ENCODE measurements at places on chromosomes 5 and 9. TPM values are rescaled to one million over a fixed set of nuclear protein-coding genes. Genes with fewer than 3 reads are reported as not detected.

PCDHB6 gene
- not detected for total RNA-seq

PLPP6 gene
- total RNA-seq = 6.5 TPM

PGM5 gene
- not detected for total RNA-seq

TXNDC8 gene
- not detected for total RNA-seq

PTGR1 gene
- 57.2 TPM for total RNA-seq

PCDHA7 gene
- 0.64 TPM for total RNA-seq

ELL2 gene
- total RNA-seq = 132 TPM

NDUFB6 gene
- 14.3 TPM for total RNA-seq

FOXD4L3 gene
- total RNA-seq = 0.21 TPM

KCNN2 gene
- total RNA-seq = under 0.01 TPM

B4GALT1 gene
- total RNA-seq = 38.6 TPM

DPYSL3 gene
- 4.6 TPM for total RNA-seq

C5orf58 gene
- not detected for total RNA-seq

NXNL2 gene
- under 0.01 TPM for total RNA-seq

DDX4 gene
- under 0.01 TPM for total RNA-seq

LCN2 gene
- total RNA-seq = 49.6 TPM

SPINK6 gene
- not detected for total RNA-seq

SOX30 gene
- total RNA-seq = not detected

SV2C gene
- under 0.01 TPM for total RNA-seq

IFNB1 gene
- total RNA-seq = under 0.01 TPM

CDHR2 gene
- under 0.01 TPM for total RNA-seq

PCDHB5 gene
- 0.34 TPM for total RNA-seq

C5orf34 gene
- 1.3 TPM for total RNA-seq

WWC1 gene
- total RNA-seq = 27.7 TPM

PTCD2 gene
- total RNA-seq = 10.8 TPM

MYO10 gene
- 94.1 TPM for total RNA-seq

GPR150 gene
- total RNA-seq = 0.21 TPM

PAX5 gene
- total RNA-seq = not detected

LRRC70 gene
- total RNA-seq = 1.9 TPM

GDNF gene
- total RNA-seq = 0.07 TPM

RBM18 gene
- 14.7 TPM for total RNA-seq

JAKMIP2 gene
- total RNA-seq = not detected

Measured in nasal cavity respiratory epithelium epithelial cell of viscerocranial mucosa (primary cell).